ENCODE measurements at places on chromosomes 13 and 19.

- DNase-seq: no peak
Measured at GRCh38 chr19:2387367-2388288, 27.6 kb downstream of the TMPRSS9 start.

- DNase-seq: peak; percentile 62
Measured at GRCh38 chr13:110713981-110714796, 689 bp downstream of the ING1 start.

GRCh38 chr19:33831825-33832224, 35.2 kb downstream of the KCTD15 start:
- no peak for DNase-seq

DNA sequence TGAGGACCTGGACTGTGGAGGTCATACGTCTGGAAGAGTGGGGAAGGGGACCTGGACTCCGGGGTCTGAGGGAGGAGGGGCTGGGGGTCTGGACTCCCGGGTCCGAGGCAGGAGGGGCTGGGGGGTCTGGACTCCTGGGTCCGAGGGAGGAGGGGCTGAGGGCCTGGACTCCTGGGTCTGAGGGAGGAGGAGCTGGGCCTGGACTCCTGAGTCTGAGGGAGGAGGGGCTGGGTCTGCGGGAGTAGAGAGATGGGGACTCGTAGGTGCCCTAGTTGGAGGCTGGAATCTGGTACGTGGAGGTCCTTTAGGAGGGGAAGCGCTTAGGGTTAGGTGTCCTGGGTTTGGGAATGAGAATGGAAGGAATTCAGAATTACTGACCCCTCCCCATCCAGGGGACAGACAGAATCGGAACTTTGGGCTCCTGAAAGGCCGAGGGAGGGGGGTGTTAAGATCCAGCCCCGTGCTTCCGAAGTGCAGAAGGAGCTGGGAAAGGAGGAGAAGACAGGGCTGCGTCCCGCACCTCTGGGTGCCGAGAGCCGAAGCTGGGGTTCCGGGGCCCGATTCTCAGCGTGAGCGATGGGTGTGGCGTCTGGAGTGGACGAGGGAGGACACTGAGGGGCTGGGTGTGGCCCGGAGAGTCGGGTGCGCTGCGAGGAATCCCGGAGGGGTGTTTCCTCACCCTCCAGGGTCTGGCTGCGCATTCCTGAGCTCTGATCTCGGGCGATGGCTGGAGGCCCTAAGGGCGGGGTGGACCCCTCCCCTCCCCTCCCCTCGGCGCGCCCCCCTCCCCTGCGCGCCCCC, 608 bp downstream of the MYADM start:
- DNase-seq: peak; percentile 76

GRCh38 chr13:79658333-79658975, 177.5 kb downstream of the NDFIP2 start:
- no peak for DNase-seq

DNA sequence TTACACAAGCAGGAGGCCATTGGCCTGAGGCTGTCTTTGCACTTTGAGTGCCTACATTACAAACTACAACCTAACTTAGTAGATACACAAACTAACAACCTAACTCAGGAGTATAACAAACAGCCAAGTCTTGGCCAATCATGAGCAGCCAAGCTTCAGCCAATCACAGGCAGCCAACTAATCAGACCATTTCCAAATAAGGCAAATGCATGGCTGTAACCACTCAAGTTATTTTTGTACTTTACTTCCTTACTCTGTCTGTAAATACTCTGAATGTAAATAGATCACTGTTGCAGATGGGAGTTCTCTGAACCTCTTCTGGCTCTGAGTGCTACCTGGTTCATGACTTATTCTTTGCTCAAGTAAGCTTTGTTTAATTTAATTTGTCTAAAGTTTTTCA, 748.1 kb upstream of the SGCG start:
- DNase-seq: no peak

GRCh38 chr19:47419030-47419783, at the start of gene MEIS3:
TSS of gene MEIS3 (minus strand) at chr19:47419527. CDS start at chr19:47419081, 446 bp downstream.
- no peak for DNase-seq

- no peak for DNase-seq
Measured at GRCh38 chr19:6677883-6678689, 8.1 kb upstream of the TNFSF14 start.

GRCh38 chr13:73428706-73429105, 369.9 kb downstream of the KLF5 start:
- no peak for DNase-seq

- no peak for DNase-seq
Measured at GRCh38 chr19:6716610-6716970, 3.9 kb downstream of the C3 start.

GRCh38 chr19:42086770-42087550, 11.0 kb downstream of the ZNF574 start:
- DNase-seq: no peak

DNA sequence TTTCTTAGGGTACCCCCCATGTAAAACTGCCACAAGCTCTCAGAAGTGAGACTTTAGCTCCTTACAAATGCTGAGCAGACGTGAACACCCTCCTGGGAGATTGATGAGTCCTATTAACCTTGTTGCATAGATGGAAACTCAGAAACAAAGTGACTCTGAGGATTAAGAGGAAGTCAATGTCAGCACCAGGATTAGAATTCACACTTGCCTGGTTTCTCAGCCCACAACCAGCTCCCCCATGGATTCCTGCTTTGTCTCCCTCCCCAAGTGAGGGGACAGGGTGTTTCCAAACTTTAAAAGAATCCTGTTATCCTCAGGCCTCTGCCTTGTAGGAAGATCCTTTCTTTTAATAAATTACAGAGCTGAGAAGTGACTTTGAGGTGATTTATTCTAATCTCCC, 324.4 kb downstream of the NDFIP2 start:
- no peak for DNase-seq

DNA sequence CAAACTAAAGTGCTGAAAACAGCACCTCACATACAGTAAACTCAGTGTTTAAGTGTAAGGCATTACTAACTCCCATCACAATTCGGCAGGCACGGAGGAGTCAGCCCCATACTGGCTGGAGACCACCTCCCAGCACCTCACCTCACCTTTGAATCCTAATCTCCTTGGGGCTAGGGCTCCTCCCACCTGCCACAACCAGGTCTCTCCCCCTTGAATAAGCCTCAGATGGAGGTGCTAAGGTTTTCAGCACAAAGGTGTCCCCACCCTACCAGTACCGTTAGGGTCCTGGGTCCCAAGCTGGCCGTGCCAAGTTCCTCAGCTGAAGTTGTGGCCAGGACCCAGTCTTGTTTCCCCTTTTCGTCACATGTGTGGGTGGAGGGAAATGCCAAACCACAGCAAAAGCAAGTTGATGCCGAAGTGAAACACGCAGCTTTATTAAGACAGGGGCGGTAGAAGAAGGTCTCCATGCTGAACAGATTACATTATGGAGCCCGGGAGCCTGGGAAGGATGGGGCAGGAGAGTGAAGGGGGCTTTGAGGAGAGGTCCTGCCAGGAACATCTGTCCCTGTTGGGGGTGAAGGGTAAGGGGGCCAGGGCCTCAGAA, at the start of gene IGFLR1:
IGFLR1 (minus strand) TSS at position 332 of the 604 bp plus-strand sequence. CDS start 1,272 bp downstream, outside the sequence.
- no peak for DNase-seq

GRCh38 chr13:106657104-106657503, 89.2 kb upstream of the ARGLU1 start:
- no peak for DNase-seq

DNA sequence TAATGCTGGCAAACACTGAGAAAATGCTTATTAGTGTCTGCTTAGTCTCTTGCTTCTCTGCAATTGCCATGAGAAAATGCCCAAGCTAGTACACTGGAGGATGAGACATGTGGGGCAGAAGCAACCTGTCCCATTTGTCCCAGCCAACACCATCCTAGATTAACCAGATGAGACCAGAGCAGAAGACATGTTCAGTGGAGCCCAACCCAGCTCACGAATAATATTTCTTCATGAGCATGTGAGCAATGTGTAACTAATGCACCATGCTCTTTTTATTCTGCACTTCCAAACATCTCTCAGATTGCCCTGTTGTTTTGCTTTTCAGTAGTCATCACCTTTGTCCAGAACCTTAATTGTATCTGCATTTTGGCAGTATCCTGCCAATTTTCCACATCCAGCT, 21.4 kb downstream of the KL start:
- DNase-seq: no peak

- DNase-seq: peak; percentile 68
Measured at GRCh38 chr19:39372047-39372802, 18.7 kb downstream of the PAF1 start.

DNA sequence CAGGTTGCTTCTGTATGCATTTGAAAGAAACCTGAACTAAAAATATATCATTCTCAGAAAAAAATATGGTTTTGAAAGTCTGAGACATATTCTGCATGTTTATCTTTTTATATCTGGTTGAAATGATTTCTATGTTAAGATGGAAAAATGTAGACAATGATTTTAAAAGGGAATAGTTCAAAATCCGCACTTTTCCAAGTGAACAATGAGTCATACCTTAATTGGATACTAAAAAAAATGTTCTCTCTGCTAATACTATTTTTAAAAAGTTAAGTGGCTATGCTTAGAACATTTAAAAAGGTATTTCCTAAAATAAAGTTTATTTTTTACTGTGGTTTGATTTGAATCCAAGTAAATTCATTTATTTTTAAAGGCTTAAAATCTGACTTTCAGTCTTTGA, 801.4 kb downstream of the SLITRK6 start:
- DNase-seq: no peak

DNA sequence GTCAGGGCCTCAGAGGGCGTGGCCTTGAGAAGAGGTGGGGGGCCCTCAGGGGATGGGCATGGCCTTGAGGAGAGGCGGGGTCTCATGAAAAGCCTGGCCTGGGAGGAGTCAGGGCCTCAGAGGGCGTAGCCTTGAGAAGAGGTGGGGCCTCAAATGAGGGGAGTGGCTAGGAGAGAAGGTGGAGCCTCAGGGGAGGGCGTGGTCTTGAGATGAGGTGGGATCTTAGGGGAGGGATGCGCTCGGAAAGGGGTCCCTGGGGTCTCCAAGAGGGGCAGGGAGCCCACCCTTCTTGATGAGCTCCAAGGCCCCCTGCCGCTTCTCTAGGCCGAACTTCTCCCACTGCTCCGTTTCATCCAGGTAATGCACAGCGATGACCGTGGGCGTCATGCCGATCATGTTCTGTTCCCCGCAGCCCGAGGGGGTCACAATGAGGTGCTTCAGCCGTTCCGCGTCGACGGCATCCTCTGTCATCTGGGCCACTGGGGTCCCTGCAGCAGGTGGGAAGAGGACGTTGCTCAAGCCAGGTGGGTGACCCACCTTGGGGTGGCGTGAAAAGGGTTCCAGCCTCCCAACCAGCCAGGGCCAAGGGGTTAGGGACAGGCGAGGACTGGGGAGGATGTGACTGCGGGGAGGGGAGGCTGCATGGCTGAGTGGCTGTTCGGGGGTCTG, 24.3 kb upstream of the TNFSF14 start:
- DNase-seq: no peak

GRCh38 chr19:16076958-16077611, 790 bp downstream of the TPM4 start:
- peak; percentile 75 for DNase-seq

GRCh38 chr13:32660227-32660626, 74.0 kb downstream of the PDS5B start:
- DNase-seq: no peak

DNA sequence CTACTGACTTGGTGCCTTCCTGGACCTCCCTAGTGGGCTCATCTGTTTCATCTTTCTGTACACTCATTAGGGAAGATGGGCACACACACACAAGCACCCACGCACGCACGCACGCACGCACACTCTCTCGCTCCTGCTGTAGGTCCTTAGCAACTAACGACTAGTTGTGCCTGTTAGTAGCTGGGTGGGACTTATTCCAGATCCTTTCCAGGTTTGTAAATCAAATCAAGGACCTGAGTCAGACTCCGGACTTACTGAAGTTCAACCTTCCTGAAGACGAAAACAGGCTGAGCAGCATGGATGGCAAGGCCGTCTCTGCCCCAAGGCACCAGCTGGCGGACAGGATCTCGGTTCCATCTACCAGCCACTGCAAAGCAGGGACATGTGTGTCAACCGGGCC, 76.2 kb downstream of the SLC15A1 start:
- DNase-seq: no peak

- DNase-seq: no peak
Measured at GRCh38 chr13:110438211-110438610, 123.3 kb downstream of the RAB20 start.

- no peak for DNase-seq
Measured at GRCh38 chr13:97352815-97353214, 81.2 kb upstream of the RAP2A start.

DNA sequence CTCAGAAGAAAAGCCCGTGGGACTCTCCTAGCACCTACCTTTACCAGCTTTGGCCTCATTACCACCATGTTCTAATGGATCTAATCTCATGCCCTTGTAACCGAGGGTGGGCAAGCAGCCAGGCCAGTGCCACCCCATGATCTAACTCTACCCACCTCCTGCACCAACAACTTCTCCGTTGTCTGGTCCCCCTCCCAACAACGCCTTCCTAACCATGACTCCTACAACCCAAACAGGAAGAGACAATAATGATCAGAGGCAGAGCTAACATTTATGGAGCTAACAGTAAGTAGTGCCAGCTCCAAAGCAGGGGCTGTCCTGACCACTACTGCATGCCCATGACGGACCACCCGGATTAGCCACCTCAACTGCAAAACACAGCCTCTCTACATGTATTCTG, 3.5 kb downstream of the USP12 start:
- no peak for DNase-seq

- no peak for DNase-seq
Measured at GRCh38 chr19:54287456-54287855, 6.5 kb upstream of the LILRB2 start.

GRCh38 chr13:110249326-110249725, 57.6 kb downstream of the COL4A1 start:
- DNase-seq: no peak

DNA sequence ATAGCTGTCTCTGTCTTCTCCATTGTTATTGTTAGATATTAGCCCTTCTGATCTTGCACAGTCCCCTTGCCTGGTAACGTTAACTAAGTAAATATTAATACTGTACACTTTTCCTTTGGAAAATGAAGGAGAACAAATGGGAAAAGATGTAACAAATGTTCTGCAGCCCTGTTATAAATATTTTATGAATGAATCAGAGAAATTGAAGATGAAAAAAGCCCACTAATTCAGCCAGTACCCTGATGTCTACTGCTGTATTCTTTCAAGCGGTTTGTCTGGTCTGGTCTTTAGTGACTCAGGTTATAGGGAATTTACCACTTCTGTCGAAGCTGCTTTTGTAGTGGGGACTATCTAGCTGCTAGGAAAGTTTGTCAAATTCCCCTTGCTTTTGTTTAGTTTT, 121.0 kb downstream of the COG6 start:
- no peak for DNase-seq

DNA sequence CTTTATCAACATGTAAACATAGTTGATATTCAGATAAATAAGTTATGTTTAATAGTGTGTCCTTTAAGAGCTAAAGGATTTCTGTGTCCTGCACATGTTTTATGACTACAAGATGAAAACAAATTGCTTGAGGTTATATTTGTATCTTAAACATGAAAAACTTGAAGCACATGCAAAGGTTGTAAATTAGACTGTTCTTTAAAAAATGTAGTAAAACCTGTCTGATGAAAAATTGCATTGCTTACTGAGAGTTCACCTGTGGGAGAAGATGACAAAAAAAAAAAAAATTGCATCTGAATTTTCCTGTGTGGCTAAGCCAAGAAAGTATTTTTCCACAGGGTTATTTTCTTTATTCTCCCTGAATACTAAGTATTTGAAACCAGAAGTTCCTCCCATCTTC, 25.7 kb upstream of the LMO7 start:
- no peak for DNase-seq

Measured in breast epithelium (tissue), 4 donors.